ENCODE measurements at places on chromosomes 1 and 21.

GRCh38 chr1:173100476-173101107, 49.9 kb upstream of the TNFSF18 start:
- no peak for DNase-seq

DNA sequence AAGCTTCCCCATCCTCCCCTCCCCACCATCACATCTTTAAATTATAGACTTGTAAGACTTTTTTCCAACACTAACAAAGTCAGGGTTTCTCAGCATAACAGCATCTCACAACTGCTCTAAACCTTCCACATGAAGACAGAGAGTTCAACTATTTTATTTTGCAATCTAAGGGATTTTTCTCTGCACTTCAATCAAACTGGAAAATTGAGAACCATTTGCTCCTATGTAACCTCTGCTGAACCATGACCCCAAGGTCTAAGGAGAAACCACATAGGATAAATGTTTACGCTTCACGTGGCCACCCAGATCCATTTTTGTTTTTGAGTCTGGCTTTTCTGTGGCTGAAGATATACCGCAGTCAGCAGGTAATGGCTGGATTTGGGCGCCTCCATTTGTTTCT, 13.2 kb downstream of the ERRFI1 start:
- DNase-seq, result peak; percentile 26

- peak; percentile 51 for DNase-seq
Measured at GRCh38 chr1:11286735-11287410, 13.9 kb downstream of the UBIAD1 start.

DNA sequence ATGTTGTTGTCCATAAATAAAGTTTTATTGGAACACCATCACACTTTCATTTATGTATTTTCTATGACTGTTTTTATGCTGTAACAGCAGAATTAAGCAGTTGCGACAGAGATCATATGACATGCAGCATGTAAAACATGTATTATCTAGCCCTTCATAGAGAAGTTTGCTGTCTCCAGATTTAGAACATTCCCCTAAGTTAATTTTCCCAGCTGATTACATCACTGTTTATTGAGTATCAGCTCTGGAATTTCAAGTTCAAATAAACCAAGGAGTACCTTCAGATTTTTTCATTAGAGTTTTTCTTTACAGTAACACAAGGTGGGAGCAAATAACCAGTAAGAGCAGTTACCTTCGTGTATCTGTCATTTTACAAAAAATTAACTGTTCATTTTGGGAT, 792.8 kb downstream of the USP25 start:
- peak; percentile 82 for DNase-seq

GRCh38 chr1:70990469-70991253, 57.0 kb downstream of the PTGER3 start:
- DNase-seq, result no peak

GRCh38 chr1:179369751-179370341, 4.1 kb downstream of the AXDND1 start:
- peak; percentile 86 for DNase-seq

Data from choroid plexus epithelial cell (primary cell).